Subcutaneous adipose tissue (tissue), 4 donors: ENCODE measurements at places on chromosomes 7 and 10. TPM values are rescaled to one million over a fixed set of nuclear protein-coding genes. Genes with fewer than 3 reads are reported as not detected.

PAPOLB gene
- 0.33 TPM for total RNA-seq

YAE1 gene
- total RNA-seq = 11.7 TPM

SPACDR gene
- total RNA-seq = not detected

SLC13A1 gene
- not detected for total RNA-seq

PLXNA4 gene
- total RNA-seq = 46.1 TPM

ADGRA1 gene
- not detected for total RNA-seq

LFNG gene
- total RNA-seq = 6.8 TPM

CNNM1 gene
- total RNA-seq = 0.22 TPM

GPR37 gene
- total RNA-seq = 0.51 TPM

GBX1 gene
- total RNA-seq = not detected

HOXA2 gene
- total RNA-seq = 0.51 TPM

FOXI2 gene
- total RNA-seq = not detected

LIPK gene
- not detected for total RNA-seq

GIMAP4 gene
- total RNA-seq = 69.1 TPM
